NCI-H446 treated with DMSO at 0.1 percent for 48 hours (cell line): ENCODE measurements at places on chromosomes 4 and X.

- no peak for DNase-seq
These were observed 41.8 kb downstream of the IGFBP7 start for GRCh38 chr4:57068237-57068981.

GRCh38 chr4:122842984-122843531 lies 16.4 kb downstream of the FGF2 start:
- no peak for DNase-seq

- no peak for DNase-seq
These were observed 67.4 kb downstream of the ZNF182 start for GRCh38 chrX:47936224-47936939.

GRCh38 chr4:65943076-65943475 lies 272.8 kb upstream of the EPHA5 start:
- no peak for DNase-seq

- no peak for DNase-seq
These were observed 91.6 kb upstream of the NMU start for GRCh38 chr4:55727746-55728145.

DNA sequence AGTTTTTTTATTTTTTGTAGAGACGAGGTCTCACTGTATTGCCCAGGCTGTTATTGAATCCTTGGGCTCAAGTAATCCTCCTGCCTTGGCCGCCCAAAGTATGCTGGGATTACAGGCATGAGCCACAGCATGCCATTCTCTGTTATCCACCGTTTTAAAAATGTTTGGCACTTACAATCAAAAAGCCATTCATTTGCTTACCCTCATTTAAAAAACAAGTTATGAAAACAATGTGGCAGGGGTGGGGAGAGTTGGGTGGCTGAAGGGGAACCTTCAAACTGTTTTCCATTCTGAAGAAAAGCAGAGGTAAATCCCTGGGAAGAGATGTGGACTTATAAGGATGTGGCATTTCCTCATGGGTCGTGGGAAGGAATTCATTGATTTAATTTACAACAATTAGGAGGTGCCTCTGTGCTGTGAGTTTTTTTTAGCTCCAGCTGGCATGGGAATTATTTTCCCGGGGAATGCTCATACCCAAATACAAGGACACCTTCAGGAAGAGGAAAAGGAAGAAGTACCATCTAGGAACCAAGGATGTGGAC lies 103.5 kb downstream of the MID1 start:
- DNase-seq = no peak

DNA sequence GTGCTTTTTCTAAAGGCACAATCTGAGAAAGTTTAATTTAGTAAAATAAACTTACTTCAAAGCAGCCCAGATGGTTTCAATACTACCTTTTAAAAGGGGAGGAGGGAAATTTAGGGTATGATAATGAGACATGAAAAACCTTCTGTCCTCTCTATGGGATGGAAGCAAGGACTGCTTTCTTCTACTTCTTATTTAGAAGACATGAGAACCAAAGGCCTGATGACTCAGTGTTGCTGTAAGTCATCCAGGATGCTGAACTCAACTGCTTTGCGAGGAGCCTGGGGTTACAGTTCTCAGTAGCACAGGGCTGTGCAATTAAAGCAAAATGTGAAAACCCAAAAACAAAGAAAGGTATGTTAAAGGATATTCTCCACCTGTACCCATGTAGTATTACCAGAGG lies 140.8 kb upstream of the EDNRA start:
- DNase-seq = no peak

DNA sequence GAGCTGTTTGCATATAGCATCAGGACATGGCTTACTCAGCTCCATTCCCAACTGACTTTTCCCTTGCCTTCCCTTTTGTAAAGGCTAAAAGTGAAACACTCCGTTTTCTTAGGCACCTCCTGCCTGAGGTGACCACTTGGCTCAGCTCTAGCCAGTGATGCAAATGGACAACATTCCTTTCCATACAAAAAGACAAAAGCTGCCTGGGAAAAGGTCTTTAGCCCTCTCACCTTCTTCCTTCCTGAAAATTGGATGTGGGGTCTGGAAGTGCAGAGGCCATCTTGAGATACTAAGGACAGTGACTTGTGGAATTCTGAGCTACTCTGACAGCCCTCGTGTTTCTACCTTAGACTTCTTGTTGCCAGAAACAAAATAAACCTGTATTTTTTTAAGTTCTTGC lies 27.7 kb upstream of the SFRP2 start:
- DNase-seq = no peak

DNA sequence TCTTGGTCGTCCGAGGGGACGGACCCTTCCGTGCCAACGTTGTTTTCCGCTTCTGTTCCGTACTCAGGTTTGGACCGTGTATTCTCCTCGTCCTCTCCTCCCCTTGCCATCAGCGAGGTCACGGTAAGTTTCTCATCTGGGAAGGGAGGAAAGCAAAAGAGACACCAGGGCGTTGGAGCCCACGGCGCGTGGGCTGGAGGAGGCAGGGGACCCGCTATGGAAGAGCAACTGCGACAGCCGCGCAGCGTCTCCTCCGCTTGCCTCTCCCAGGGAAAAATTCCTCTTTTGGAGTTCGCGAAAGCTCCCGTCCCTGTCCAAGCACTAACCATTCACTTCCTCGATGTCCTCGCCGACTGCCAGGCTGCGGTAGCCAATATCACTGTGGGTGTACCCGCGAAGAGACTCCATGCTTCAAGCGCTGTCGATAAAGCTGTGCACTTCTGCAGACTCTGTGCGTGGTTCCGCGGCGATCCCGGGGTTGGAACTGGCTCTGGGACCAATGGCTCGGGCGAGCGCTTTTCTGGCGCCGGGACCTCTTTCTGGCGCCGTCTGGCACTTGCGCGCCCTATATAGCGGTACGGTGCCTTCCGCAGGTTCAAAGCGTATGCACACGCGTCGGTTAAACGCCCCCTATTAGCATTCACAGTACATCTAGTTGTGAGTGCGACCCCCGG lies at the start of gene ESX1:
ESX1 (minus strand) TSS at position 492 of the 674 bp plus-strand sequence; CDS start at position 408, 84 bp downstream.
- DNase-seq = no peak

DNA sequence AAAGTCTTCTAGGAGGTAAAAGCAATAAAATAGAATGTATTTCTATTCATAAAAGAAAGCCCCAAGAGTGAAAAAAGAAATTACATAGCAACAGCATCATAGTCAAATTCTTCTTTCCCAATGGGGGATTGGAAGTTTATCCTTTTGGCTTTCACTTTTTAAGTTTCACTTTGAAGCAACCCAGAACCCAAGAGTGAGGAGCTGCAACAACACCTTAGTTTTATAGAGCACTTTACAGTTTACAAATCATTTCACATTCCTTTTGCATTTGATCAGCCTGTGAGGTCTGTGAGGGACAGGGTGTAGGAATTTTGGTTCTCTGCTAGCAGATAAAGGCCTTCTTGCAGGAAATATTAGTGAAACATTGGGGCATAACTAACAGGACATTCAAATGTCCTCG lies 112.0 kb upstream of the NDP start:
- DNase-seq = no peak

- no peak for DNase-seq
These were observed 39.2 kb downstream of the FGFRL1 start for GRCh38 chr4:1050486-1051213.

GRCh38 chr4:47550899-47551548 lies 65.9 kb downstream of the ATP10D start:
- DNase-seq = no peak

GRCh38 chr4:2599304-2599654 lies 62.8 kb downstream of the FAM193A start:
- DNase-seq = no peak

GRCh38 chr4:144499777-144500176 lies 146.2 kb upstream of the HHIP start:
- no peak for DNase-seq

GRCh38 chr4:101952985-101953384 lies 162.5 kb downstream of the BANK1 start:
- no peak for DNase-seq

DNA sequence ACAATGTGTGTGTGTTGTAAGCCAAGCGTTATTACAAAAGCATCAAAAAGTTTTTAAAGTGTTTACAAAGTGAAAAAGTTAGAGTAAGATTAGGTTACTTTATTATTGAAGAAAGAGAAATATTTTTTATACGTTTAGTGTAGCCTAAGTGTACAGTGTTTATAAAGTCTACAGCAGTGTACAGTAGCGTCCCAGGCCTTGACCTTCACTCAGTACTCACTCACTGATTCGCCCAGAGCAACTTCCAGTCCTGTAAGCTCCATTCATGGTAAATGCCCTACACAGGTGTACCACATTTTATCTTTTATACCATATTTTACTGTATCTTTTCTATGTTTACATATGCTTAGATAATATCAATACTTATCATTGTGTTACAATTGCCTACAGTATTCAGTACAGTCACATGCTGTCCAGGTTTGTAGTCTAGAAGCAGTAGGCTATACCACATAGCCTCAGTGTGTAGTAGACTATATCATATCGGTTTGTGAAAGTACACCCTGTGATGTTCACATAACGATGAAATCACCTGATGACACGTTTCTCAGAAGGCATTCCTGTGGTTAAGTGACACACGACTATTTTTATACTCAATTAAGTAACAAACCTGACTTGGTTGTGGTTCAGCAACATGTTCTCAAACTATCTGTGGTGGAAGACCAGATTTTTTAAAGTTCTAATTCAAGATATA lies 152.0 kb upstream of the EDNRA start:
- DNase-seq = no peak

GRCh38 chrX:129646566-129647417 lies 8.0 kb downstream of the APLN start:
- no peak for DNase-seq

GRCh38 chr4:184344899-184345572 lies 127.4 kb upstream of the ENPP6 start:
- no peak for DNase-seq
